ENCODE measurements at places on chromosomes 4 and X. TPM values are rescaled to one million over a fixed set of nuclear protein-coding genes. Genes with fewer than 3 reads are reported as not detected.

MAGEA10 gene
- total RNA-seq: not detected

MSX1 gene
- total RNA-seq: 21.0 TPM

ADH7 gene
- not detected for total RNA-seq

ADAMTS3 gene
- 0.94 TPM for total RNA-seq

VCX3A gene
- not detected for total RNA-seq

All from mammary microvascular endothelial cell (primary cell).